PC-9 (cell line): ENCODE measurements at places on chromosomes 6 and 20. TPM values are rescaled to one million over a fixed set of nuclear protein-coding genes. Genes with fewer than 3 reads are reported as not detected.

- no peaks in the 10 kb centered on the region for H3K27me3 ChIP-seq
- H3K4me1 ChIP-seq, result no peaks in the 10 kb centered on the region; the same call in 1 of the 2 replicates
- no peaks in the 10 kb centered on the region for H3K36me3 ChIP-seq
- no peak overlapping the region for H3K4me3 ChIP-seq
- DNase-seq, result no peak
Observed at GRCh38 chr6:26445934-26446667, 5.8 kb downstream of the BTN3A3 start.

TFAP2A gene
- 37.0 and 43.8 TPM in 2 replicates for total RNA-seq

LY6G6D gene
- not detected in 2 replicates for total RNA-seq

METTL24 gene
- not detected in 2 replicates for total RNA-seq
